ENCODE measurements at places on chromosomes 5 and 9.

DNA sequence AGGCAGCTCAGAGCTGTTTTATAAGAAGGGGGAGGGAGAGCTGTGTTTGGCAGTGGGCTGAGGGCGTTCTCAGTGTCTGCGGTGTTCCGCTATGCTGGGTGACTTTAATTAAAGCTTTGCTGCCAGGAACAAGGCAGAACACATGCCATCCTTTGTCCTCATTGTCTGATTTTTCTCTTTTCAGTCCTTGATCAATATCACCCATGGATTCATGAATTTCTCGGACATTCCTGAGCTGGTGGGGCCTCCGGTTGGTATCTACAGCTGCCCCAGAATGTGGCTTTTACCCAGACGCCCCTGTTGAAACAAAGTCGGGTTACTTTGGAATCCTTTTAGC, 66.5 kb upstream of the TGFBR1 start:
- DNase-seq: no peak

DNA sequence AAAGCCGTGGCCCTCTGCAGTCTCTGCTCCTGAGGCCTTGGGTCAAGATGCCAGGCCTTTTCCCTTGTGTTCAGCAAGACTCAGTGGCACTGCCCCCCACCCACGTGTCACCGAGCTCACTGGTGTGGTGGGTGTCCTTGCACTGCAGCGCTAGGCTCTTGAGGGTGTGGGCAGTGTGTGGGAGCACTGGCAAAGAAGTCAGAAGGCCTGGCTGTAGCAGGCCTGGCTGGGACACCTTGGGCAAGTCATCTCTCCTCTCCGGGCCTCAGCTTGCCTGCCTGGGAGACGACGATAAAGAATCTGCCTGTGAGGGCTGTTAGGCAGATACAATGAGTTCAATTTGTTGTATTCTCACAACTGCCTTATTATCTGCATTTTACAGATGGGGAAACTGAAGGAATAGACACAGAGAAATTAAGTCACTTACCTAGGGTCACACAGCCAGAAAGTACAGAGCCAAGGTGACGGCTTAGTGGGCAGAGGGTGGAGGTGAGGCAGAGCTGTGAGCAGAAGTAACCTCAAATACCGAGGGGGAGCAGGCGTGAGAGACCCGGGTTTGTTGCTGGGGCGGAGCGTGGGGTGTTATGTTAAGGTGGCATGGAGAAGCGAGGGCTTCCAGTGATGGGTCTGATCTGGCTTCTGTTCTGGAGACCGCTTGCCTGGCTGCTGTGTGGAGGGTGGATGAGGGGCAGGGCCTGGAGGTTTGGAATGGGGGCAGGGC, 1.4 kb downstream of the TSPAN17 start:
- no peak for DNase-seq

DNA sequence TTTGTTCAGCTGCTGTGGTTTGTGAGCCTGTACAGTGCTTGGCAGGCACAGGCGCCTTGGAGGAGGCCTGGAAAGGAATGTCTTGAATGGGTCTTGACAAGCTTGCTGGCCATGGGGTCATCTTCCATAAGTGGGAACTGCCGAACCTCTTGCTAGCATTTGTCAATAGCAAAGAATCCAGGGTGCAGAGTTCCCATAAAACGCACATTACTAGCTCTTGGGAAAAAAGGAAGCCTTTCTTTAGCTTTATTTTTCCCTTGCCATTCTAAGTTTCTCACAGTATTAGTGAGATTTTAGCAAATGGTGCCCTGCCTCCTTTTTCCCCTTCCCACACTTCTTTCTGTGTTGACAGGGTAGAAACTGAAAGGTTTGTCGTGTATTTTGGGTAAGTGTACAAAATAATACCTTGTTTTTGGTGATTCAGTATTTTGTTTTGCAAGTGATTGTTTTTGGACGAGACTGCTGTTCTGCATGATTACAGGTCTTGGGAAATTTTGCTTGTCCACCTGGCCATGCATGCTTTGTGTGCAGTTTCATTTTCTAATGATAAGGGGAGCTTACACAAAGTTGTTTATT, 82.0 kb downstream of the ADGRV1 start:
- no peak for DNase-seq

DNA sequence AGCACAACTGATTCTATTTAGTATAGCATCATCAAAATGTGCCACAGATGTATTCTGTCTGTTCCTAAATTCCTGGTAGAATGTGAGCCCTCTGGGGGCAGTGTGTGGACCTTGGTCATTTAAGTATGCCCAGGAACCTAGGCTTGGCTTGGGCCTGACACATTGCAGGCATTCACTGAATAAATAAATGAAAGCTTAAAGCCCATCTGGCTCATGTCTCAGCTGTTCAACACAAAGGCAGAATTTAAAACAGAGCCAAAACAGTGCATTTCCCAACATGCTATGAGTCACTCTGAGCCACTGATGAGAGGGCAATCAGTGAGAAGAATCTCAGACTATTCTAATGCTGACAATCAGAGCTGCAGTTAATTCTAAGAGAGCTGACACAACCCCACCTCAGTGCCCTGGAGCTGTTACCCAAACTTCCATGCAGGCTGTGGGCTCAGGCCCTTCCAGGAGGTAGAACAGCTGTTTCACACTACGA, 8.1 kb downstream of the FAM193B start:
- no peak for DNase-seq

- peak; percentile 38 for DNase-seq
Measured at GRCh38 chr9:123269281-123269680, 895 bp upstream of the STRBP start.

DNA sequence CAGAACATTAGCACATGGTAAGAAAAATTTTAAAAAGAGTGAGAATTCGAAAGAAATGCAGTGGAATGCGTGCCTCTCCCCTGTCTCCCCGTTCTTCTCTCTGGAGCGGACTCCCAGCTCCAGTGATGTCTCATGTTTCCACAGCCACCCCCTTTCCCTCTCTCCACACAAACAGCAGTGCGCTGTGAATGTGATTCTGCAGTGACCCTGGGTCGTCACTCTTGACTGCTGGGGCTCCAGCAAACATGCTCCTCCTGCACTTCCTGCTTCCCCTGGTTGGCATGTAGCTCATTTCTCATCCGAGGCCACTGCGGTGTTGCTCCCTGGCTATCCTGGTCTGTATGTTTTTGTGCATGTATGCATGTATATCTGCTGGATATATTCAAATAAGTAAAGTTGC, 13.3 kb downstream of the PHF2 start:
- DNase-seq: no peak
